ENCODE measurements at places on chromosomes 2 and 18. TPM values are rescaled to one million over a fixed set of nuclear protein-coding genes. Genes with fewer than 3 reads are reported as not detected.
A peak's percentile ranks its signal among the peaks of the same experiment; 100 is the strongest.

The CENPA gene
- total RNA-seq, result not detected

The IL37 gene
- not detected for total RNA-seq

GRCh38 chr2:30336978-30337841 lies 105.9 kb downstream of the LBH start:
- DNase-seq, result peak; percentile 58

DNA sequence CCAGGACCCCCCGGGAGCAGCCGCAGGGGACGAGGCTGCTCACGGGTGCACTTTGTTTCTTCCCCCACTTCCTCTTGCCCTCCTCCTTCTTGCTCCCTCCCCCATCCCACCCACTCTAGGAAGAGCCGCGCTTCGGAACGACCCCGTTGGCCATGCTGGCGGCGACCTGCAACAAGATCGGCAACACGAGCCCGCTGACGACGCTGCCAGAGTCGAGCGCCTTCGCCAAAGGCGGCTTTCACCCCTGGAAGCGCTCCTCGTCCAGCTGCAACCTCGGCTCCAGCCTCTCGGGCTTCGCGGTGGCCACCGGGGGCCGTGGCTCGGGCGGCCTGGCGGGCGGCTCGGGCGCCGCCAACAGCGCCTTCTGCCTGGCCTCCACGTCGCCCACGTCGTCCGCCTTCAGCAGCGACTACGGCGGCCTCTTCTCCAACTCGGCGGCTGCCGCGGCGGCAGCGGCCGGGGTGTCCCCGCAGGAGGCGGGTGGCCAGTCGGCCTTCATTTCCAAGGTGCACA lies 1.3 kb downstream of the SP9 start:
- DNase-seq, result no peak

DNA sequence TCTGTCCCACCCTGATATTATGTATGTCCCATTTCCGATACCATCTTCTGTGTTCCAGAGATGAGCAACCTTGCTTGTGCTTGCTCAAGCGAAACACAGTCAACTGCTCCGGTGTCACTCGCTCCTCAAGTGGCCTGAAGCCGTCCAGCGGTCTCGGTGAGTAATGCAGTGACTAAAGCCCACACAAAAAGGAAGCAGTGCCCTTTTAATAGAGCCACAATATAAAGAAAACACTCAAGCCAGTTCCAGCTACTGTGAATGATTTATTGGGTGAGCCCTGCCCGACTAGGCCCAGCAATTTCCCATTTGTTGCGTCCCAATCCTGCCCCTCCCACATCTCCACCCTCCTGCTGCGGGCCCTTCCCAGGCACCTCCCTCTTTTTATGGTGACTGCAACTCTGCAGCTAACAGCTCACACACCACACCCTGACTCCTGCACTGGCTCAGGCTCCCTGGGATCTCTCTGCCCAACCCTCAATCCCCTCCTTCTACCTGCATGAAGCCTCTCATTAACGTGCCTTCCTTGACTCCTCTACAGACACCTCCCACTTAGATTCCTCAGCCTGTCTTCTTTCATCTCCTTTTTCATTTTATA lies 44.2 kb upstream of the DSC1 start:
- no peak for DNase-seq

GRCh38 chr2:181821049-181821448 lies 70.5 kb upstream of the ITPRID2 start:
- no peak for DNase-seq

GRCh38 chr18:27062802-27063201 lies 122.3 kb downstream of the CHST9 start:
- no peak for DNase-seq

DNA sequence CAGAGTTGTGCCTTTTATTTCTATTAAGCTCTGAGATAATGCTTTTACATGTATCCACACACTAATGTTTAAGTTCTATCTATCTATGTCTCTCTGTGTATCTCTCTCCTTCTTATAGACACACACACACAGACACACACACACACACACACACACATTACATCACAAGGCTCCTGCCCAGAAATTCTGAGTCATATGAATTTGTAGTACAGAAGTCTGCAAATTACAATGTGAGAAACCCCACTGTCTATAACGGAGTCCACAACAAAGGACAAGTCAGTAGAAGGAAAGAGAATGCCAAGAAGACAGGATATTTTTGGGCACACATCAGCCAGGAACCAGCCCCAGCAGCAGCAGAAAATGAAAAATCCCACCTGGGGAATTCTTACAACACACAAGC lies 142.4 kb downstream of the EN1 start:
- no peak for DNase-seq

Data from CD4-positive, alpha-beta memory T cell (primary cell).